ENCODE measurements at places on chromosomes 5 and 9. TPM values are rescaled to one million over a fixed set of nuclear protein-coding genes. Genes with fewer than 3 reads are reported as not detected.

- no peak for DNase-seq
These were observed 13.5 kb upstream of the SLC6A19 start for GRCh38 chr5:1187950-1188334.

The GPR21 gene
- not detected for polyA plus RNA-seq

The FUT7 gene
- not detected for polyA plus RNA-seq

The VCAN gene
- 28.7 TPM for polyA plus RNA-seq

DNA sequence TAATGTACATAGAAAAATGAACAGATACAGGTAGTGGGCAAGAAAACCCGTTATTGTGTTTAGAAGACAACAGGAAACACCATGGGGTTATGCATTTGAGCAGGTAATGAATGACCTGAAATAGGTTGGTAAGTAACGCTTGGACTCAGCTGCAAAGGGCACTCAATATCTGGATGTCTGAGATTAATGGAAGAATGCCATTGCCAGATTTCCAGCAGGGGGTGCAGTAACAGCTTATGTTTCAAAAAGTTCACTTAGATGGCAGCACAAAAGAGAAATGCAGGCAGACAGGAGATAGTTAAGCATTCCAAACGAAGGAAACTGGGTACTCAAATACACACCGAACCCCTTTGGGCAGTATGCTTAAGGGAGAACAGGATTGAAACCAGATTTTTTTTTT, 285.5 kb upstream of the VLDLR start:
- DNase-seq = no peak
